ENCODE measurements at places on chromosomes 3 and 15.

- DNase-seq, result no peak
Observed at GRCh38 chr3:140078343-140078742, 143.4 kb downstream of the CLSTN2 start.

- DNase-seq, result no peak
Observed at GRCh38 chr3:194797555-194798250, 112.0 kb downstream of the FAM43A start.

GRCh38 chr3:52609316-52609815 is 73.0 kb downstream of the UQCC5 start:
- no peak for DNase-seq

- no peak for DNase-seq
Observed at GRCh38 chr15:58523634-58524033, 91.8 kb downstream of the LIPC start.

DNA sequence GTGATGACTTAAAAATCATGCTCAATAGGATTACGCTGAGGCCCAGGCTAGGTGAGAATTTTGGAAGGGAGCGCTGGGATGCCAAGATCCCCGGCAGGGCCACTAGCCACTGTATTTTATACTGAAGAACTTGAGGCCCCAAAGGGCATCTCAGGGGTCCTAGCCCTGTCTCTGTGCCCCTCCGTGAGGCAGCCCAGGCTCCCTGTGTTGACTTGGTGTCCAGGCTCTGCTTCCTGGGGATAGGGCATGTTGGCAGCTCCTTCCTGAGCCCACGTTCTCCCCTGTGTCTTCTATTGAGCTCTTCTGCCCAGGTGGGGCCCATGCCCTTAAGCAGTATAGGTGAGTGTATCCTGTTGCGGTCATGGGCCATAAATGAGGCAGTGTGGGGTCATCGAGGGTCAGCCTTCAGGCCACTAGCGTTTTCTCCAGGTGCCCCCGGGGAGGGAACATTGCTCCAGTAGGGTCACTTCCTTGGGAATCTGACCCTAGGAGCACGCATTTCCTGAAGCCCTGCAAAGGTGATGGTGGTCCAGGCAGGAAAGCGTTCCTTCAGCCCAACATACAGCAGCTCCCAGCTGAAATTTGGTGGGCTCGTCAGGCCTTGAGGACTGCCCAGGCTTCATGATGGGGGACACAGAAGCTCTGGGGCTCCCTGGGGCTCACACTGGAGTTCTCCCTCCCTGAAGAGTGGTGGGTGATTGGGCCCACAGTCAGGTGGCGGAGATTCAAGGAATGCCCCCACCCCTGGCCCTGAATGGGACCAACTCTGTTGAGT is 189.4 kb downstream of the UBE3A start:
- DNase-seq, result no peak

DNA sequence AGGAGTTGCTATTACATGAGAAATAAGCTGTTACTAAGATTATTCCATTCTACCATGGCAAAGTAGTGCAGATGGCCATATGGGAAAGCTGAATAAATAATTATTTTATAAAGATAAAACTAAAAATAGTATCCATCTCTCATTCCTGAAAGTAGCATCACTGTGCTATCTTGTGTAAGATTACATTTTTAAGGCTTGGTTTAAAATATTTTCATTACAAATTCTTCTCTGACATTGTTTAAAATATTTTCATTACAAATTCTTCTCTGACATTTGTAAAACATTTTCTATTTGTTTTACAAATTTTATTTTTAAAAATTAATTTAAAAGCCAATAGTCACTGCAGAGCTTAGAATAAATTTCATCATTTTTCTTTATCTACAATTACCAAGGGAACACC is 665.5 kb upstream of the NAALADL2 start:
- DNase-seq, result no peak

DNA sequence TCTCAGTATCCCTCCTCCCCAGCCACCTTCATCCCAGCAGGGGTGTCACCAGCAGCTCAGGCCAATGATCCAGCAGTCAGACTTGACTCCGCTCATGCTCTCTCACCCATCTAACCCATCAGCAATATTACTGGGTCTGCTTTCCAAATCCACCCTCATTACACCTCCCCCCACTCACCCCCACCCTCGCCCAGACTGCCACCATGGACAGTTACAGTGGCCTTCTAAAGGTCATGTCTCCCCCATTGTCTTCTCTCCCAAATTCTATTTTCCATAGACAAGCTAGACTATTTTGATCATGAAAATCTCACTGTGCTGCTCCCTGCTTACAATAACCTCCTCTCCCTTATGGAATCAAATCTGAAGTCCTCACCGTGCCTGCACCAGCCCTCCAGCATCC is 156.0 kb downstream of the TJP1 start:
- no peak for DNase-seq

- DNase-seq, result no peak
Observed at GRCh38 chr3:37262816-37263393, 88.5 kb upstream of the LRRFIP2 start.

DNA sequence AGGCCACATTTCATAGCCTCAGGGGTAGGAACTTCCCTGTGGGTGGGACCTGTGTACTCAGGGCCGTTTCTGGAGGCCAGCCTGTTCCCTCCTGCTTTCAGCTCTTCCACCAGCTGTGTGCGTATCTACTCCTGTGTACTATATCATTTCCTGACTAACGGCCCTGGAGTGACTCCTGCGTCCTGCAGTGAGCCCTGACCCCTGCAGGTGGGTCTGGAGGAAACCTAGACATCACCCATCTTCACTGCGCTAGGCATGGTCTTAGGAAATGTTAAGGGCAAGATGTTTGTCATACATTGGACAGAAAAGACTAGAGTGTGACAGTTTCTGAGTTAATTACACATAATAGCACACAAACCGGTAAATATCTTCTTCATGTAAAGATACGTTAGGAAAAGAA is 297.3 kb downstream of the GABRB3 start:
- DNase-seq, result no peak

GRCh38 chr15:81812456-81812855 is 233.4 kb downstream of the MEX3B start:
- no peak for DNase-seq

DNA sequence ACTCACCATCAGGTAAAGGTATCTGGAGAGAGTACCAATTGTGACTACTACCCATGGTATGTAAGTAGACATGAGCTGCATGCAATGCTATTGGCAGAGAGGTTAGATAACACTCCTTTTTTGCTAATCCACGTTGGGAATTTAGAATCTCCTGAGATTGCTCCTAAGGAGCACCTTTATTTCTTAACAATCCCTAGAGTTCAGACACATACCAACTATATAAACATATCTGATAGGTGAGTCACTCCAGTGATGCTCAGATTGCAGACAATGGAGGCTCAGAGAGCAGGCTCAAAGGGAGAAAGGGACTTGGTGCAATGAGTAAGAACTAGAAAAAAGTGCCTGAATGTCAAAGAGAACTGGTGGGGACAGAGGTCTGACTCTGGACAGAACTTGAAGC is 47.0 kb upstream of the LRRFIP2 start:
- no peak for DNase-seq

GRCh38 chr15:74208901-74209559 is 6.4 kb upstream of the STRA6 start:
- no peak for DNase-seq

- DNase-seq, result no peak
Observed at GRCh38 chr3:164235289-164236028, 842.8 kb downstream of the SI start.

GRCh38 chr3:187762792-187763191 is 17.5 kb upstream of the BCL6 start:
- DNase-seq, result no peak

GRCh38 chr3:119289404-119289770 is 4.8 kb upstream of the ARHGAP31 start:
- DNase-seq, result no peak

DNA sequence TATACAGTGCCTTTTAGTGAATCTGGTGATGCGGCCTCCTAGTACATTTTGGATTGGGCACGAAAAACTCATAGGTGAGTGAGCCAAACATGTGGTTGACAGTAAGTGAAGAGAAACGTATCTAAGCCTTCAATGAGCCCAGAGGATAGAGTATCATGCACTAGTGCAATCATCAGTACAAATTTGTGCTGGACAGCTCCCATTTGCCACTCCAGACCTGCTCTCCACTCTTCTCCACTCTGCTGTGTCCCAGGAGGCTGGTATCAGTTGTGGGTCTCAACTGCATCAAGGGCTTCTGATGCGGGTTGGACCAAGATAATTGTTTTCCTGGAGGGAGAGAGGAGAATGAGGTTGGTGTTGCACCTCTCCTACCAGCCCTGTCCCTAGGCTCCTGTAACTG is 9.1 kb upstream of the RASGRF1 start:
- no peak for DNase-seq

GRCh38 chr3:185316740-185317412 is 46.1 kb upstream of the MAP3K13 start:
- no peak for DNase-seq

DNA sequence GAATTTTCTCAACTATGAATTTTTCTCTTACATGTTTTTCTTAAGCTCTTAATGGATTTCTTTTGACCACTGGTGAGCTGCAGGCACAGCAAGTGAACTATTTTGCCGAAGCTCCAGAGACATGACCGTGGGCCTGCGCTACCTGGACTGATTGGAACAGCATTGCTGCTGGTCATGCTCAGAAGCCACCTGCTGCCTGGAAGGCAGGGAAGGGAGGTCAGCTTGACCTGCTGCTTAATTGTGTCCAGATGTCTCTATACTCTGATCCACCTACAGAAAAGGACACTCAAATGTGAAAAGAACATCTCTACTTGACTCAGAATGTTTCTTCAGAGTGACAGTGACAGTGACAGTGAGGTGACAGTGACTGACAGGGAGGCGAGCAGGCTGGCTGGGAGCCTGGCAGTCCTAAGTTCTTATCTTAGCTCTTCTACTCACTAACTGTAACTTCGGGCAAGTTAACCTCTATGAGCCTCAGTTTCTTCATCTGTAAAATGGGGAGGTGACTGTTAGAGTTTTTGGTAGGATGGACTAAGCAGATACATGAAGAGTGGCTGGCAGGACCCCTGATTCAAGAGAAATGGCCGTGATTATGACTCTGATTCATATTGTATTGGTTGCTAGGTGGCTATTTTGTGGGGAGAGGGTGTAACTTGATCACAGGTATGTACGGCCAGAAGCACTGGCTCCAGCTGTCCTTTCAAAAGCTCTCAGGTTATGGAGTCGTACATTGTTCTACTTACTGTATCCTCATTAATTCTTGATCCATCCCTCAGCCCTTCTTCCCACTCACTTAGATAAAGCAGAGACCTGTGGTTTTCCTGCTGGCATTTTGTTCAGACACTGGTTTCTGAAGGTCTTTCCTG is 54.8 kb upstream of the DLG1 start:
- DNase-seq, result no peak

GRCh38 chr15:70234256-70234905 is 136.7 kb upstream of the TLE3 start:
- no peak for DNase-seq
